AG08395 (cell line): ENCODE measurements at places on chromosomes 6 and 20.

GRCh38 chr20:10992731-10993130 is 318.9 kb upstream of the JAG1 start:
- DNase-seq: no peak

DNA sequence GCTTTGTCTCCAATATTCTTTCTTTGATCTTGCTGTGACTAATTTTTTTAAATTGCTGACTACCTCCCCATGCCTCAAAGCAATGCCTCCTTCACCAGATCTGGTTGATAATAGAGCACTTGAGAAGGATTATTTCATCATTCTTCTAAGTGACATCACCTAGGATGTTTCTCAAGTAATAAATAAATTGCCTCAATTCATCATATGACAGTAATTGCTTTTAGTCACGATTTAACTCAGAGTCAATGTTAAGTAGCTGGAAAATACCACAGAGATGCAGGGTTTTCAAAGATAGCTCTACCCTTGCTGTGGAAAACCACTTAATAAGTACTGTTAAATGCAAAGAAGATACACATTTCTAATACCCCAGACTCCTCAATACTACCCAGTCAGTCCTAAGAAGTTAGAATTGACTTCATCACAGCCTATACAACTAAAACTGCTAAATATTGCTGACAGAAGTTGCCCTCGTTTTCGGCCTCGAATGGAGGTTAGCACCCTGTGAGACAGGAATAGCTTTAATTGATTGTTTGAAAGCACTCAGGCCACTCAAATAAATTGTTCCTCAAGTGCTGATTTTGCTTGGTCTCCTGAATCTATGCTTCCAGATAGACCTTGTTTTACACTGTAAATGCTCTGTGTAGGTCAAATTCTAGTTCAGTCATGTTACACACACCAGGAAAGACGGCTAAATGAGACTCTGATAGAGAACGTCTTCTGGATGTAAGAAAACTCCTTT is 640.6 kb upstream of the CHD6 start:
- DNase-seq: no peak

DNA sequence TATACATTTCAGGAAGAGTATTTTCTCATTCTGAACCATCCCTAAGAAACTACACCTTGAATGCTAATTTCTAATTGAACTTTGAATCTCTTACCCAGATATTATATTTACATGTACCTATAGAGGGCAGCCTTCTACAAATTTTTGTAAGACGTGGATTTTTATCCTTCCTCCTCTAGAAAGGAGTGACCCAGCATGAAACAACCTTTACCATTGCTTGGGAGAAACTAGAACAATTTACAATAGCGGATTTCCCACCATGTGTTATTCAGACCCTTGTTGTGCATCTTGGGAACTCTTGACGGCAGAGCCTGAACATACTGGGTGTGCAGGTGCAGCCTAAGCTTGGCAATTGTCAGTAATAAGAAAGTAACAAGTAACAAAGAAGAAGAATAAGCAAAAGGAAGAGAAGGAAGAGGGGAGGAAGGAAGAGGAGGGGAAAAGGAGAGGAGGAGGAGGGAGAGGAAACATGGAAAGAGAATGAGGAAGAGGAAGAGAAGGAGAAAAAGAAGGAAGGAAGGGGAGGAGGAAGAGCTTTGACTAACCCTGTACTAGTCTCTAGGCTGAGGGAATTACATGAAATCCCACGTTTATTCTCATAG is 10.8 kb upstream of the TAAR1 start:
- peak; percentile 49 for DNase-seq

- DNase-seq: no peak
These were observed 245.3 kb downstream of the DLL1 start for GRCh38 chr6:170045563-170045960.

DNA sequence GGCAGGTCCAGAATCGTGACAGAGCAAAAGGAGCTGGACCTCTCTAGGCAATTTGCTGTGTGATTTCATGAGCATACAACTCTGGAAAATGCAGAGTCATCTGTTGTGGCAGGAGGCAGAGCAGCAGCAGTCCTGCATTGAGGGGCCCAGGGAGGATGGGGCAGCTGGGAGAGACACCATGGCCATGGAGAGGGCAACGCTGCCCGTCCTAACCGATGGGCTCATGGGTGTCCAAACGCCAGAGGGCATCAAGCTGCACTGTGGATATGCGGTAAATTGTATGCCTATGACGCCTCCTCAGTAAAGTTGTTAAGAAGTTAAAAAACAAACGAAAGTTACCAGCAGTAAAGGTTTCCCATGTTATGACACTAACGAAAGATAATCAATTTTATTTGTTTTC is 42.2 kb upstream of the DACT2 start:
- no peak for DNase-seq

DNA sequence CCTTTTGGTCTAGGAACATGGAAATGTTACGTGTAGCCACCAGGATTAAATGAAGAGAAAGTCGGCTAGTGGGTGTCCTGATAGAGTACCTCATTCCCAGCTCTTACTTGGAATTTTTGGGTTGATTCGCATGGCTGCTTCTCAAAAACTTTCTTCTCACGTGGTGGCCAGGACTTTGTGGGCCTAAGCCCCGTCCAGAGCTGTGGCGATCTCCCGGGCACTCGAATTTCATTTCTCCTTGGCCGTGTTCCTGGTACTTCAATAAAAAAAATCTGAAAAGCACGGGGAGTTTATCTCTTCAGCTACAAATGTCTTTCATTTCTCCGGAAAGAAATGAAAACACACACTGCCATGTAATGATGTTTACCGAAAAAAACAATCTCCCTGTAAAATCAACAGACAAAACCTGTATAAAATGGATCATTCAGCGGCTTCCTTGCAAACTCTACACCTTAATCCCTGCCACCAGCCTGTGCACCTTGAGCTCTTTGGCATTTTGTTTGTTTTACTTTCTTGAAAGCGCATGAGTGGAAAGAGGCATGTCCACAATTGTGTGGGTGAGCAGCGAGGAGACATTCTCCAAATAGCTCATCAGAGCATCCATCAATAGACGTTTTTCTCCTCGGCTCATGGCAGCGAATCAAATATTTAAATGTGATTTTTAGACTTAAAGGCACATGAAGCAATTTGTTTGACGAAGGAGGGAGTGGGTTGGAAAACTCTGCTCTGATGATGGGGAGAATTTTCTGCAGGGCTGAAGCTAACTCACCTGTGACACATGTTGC is 173.1 kb downstream of the TFAP2C start:
- DNase-seq: peak; percentile 50

GRCh38 chr20:14673164-14673563 is 335.8 kb upstream of the FLRT3 start:
- DNase-seq: no peak

DNA sequence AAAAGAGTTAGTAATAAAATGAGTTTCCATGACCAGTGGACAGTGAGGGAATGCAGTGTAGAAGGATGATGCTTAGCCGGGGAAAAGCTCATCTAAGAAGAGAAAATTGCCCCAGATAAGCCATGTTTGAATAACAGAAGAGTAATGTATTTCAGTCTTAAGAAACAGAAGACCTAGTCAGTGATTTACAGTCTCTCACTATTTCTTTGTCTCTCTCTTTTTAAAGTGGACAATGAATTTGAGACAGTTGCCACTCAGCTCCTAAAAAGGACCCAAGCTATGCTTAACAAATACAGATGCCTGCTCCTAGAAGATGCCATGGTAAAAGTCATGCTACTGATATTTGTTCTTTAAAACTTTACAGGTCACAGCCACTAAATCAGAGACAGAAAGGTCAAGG is 19.4 kb upstream of the RPL7L1 start:
- no peak for DNase-seq

- no peak for DNase-seq
These were observed 1.8 kb downstream of the SIM1 start for GRCh38 chr6:100462706-100463629.

DNA sequence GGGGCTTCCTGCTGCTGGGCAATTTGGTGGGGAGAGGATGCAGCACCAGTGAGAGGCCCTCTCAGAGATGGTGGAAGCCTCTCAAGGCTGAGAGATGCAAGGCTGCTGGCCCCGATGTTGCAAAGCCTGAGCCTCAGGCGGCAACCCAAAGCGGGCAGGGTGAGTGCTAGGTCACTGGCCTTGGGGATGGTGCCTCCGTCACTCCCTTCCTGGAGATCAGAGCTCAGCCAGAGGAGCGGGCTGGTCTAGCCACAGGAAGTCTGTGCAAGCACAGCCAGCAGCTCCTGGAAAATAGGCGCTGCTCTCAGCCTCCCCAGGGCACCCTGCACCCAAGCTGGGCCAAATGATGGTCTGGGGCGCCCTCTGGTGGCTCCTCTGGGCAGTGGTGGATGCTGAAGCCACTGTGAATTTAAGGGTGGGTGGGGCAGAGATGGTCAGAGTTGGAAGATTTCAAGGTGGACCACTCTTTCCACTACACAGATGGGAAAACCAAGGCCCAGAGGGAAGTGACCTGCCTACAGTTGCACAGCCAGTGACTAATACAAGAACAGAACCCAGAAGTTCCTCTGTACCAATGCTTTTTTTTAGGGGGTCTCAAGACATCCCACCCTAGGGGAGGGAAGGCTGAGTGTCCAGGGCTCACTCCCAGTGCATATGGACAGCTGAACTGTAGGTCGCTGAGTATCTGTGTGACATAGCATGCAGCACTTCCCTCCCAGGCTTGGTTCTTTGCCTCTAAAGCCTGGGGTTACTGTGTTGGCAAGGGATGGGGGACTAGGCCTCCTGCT is 20.8 kb downstream of the C20orf203 start:
- peak; percentile 93 for DNase-seq

GRCh38 chr6:37241775-37242428 is 15.7 kb upstream of the TBC1D22B start:
- no peak for DNase-seq

DNA sequence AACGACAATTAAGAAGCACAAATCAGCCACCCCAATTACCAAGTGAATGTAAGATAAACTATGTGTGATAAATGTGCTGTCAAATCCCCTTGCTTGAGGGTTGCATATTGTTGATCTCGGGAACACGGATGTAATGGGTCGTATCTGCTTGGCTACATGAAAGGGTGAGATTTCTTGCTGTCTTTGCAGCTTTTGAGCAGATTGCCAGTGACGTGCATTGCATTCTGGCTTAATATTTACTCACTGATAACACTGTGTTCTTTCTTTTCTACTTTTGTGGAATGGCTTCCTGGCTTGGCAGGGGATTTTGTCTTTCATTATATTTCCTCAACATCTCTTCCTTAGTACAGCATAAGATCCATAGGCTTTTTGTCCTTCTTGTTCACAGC is 10.5 kb upstream of the FAM210B start:
- no peak for DNase-seq

DNA sequence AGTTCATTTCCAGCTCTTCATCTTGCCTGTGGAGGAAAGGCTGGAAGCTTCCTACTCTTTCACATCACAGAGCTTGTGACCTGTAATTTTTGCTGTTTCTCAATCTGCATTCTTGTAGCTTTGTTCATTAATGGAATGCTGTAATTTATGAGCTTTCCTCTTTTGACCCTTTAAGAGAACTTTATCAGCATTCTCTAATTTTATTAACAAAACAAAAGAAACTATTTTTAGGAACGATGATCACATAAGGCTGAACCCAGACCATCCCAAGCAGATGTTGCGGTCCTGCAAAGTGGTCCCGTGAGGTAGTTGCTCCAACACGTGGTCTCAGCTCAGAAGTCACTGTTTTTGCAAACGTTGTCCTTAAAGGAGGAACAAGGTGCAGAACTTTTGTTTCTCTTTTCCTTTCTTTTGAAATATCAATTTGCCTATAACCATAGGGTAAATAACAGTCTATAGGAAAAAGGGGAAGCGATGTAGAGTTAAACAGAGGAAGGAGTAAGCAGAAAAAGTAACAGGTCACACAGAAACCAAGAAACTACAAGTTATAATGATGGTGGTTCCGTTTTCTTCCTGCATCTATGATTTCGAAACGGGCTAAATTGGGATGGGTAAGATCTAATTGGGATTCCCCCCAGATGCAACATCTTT is 121.3 kb upstream of the PHACTR1 start:
- peak; percentile 56 for DNase-seq
